ENCODE measurements at places on chromosomes 16 and 17.

GRCh38 chr17:34549966-34550365 lies 29.4 kb upstream of the TMEM132E start:
- DNase-seq, result no peak

- no peak for DNase-seq
Observed at GRCh38 chr17:74473294-74473693, 6.9 kb downstream of the CD300A start.

DNA sequence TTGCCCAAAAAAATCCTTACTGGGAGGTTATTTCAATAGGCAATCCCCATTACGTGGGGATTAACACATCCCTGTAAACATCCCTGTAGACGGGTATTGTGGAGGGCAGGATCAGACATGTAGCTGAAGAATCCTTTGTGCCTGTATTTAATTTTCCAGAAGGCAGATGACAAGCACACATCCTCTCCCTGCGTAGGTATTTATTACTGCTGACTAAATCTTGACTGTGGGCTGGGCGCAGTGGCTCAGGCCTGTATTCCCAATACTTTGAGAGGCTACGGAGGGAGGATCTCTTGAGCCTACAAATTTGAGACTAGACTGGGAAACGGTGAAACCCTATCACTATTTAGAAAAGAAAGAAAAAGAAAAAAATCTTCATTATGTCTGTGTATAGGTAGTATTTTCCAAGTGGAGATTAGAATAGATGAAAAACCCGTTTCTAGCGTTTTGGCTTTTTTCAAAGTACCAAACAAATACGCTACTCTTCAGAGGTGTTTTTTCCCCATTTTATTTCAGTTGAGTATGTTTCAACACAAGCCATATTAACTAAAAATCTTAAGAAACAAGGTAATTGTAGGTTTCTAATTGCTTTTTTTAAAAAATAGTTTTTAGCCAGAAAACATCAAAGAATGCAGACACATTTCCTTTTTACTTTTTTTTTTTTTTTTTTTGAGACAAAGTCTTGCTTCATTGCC lies 1.5 kb upstream of the MARF1 start:
- no peak for DNase-seq

- no peak for DNase-seq
Observed at GRCh38 chr16:16828913-16829398, 450.0 kb downstream of the NPIPA7 start.

DNA sequence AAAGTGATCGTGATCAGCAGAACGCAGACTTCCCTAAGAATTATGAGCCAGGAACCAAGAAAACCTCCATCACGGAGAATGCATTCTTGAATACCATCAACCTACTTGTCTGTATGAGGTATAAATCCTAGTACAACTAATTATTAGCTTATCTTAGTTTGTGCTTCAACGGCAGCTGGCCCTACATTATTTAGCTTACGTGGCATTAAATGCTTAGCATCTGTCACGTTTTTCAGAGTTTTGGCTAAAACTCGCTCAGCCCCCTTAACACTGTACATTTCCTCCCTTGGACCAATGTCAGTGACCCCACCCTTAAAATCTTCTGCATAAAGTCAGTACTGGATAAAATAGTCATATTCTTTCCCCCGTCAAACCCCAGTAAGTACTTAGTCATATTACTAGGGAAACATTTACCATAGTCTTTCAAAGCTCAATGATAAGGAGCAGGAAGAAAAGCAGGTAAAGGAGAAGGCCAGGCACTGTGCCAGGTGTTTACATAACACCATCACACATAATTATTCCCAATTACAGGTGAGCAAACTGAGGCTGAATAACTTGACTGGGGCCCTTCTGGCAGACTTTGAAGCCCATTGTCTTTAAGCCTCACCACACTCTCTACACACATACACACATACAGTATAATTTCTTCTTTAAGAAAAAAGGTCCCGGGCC lies 16.6 kb upstream of the TXNDC11 start:
- no peak for DNase-seq

DNA sequence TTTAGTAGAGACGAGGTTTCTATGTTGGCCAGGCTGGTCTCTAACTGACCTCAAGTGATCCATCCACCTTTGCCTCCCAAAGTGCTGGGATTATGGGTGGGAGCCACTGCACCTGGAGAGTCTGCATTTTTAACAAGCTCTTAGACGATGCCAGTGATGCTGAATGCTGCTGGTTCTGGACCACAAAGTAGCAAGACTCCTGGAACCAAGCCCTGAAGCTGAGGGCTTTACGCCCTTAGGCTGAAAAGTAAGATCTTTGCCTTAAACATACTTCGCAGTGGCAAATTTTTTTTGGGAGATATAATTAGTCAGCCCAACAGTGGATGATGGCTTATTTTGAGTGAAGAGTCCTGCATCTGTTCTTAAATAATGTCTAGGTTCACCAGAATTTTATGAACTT lies 14.0 kb downstream of the METTL9 start:
- DNase-seq, result no peak

DNA sequence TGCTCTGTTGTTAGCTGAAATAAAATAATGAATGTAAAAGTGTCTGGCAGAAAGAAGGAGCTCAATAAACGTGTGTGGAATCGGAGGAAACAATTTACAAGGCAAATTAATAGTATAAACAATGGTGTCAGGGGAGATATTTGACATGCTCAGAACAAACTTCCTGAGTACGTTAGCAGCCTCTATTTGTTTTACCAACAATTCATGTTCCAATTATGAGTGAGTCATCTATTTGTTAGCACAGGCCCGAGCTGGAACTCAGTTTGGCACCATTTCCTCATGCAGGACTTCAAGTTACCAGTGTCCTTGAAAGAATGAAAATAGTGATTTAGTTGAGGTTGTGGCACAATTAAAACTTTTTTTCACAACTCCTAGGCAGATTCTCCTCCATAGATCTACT lies 9.1 kb downstream of the ASIC2 start:
- no peak for DNase-seq

Data from activated T-cell treated with anti-CD3 and anti-CD28 coated beads, Interleukin-2, amount 50 U/mL, for 4 hours (primary cell).